Fibroblast of upper back skin (primary cell): ENCODE measurements at places on chromosomes 2 and 18.
A peak's percentile ranks its signal among the peaks of the same experiment; 100 is the strongest.

- DNase-seq, result no peak
Observed at GRCh38 chr2:143815082-143815481, 685.9 kb downstream of the ARHGAP15 start.

DNA sequence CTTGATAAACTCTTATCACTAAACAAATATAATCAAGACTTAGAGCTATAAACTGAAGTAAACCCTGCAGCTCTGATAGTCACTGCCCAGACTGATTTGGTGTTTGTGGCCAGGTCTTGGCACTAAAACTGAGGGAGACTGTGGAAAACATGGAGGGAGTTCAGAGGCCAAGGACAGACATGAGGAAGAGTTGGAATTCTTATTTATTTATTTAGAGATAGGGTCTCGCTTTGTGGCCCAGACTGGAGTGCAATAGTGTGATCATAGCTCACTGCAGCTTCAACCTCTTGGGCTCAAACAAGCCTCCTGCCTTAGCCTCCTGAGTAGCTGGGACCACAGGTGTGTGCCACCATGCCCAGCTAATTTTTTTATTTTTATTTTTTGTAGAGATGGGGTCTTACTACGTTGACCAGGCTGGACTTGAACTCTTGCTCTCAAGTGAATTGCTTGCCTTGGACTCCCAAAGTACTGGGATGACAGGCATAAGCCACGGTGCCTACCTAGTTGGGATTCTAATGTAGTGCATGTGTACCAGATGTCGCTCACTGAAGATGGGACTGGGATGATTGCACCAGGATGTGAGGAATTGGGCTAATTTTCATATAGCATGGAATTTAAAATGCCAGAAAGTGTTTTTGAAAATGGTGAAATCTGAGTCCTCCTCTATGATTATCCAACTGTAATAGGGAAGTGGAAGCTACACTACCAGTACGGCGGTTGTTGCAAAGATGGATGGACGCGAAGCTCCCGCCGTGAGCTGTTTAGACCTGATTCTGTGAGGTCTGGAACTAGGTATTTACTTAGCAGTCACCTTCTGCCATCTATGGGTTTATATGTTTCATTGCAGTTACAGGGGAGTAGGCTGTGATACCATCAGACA, 52.7 kb upstream of the CTLA4 start:
- DNase-seq, result peak; percentile 82

- DNase-seq, result peak; percentile 66
Observed at GRCh38 chr2:129877795-129878775, 101.4 kb upstream of the RAB6C start.

GRCh38 chr18:10336749-10337350, 117.6 kb upstream of the APCDD1 start:
- no peak for DNase-seq
